HS-5 (cell line): ENCODE measurements at places on chromosomes 5 and 9.

DNA sequence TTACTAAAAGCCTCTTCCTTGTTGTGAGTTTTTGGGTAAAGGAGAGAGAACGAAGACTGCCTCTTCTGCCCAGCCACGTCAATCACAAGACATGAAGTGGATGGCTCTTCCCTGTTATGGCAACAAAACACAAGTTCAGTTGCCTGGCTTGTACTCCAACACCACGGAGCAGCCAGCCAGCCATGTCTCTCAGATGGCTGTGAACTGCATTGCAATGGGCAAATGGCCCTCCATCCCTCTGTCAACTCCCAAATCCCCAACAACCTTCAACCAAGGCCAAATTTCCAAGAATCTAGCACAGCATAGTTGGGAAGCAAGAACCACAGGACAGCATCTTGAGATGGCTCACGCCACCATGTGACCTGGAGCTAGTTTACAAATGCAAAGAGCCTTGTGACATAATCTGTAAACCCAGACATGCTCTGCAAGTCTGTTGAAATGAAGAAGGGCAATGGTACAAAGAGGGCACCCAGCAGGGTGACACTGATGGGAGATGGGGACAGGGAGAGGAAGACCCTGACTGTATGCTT is 53.9 kb downstream of the ZNF366 start:
- DNase-seq: no peak

GRCh38 chr9:980640-981039 is 4.2 kb downstream of the DMRT3 start:
- no peak for DNase-seq

- DNase-seq: no peak
Measured at GRCh38 chr5:84251503-84251902, 133.2 kb downstream of the EDIL3 start.

DNA sequence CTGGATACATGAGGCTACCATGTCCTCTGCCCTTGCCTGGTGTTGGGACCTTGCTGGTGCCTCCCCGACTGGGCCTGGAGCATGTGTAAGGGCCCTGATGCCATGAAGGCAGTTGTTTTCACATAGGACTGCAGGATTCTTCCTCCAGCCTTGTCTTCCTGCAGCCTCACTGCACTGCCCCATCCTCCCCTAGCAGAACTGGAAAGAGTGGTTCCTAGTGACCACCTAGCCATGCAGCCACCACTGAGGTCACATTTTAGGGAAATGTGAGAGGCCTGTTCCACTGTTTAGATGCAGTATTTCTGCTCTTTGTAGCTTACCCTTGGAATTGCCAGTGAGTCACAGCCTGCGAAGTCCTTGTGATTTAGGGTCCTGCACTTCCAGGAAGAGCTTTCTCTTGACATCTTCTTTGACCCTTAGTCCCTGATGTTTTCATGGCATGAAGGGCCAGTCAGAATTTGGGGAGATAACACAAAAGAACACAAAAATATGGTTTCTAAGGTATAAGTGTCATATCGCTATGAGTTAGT is 24.2 kb upstream of the TNFAIP8 start:
- DNase-seq: no peak

- no peak for DNase-seq
Measured at GRCh38 chr5:62614355-62614754, 35.7 kb downstream of the LRRC70 start.

GRCh38 chr9:92480986-92481633 is 1.2 kb downstream of the ASPN start:
- no peak for DNase-seq

- DNase-seq: peak; percentile 94
Measured at GRCh38 chr5:10702040-10702629, 58.9 kb downstream of the DAP start.

GRCh38 chr5:10896016-10896415 is 135.0 kb upstream of the DAP start:
- DNase-seq: no peak

GRCh38 chr5:54529565-54529964 is 12.0 kb downstream of the SNX18 start:
- no peak for DNase-seq

DNA sequence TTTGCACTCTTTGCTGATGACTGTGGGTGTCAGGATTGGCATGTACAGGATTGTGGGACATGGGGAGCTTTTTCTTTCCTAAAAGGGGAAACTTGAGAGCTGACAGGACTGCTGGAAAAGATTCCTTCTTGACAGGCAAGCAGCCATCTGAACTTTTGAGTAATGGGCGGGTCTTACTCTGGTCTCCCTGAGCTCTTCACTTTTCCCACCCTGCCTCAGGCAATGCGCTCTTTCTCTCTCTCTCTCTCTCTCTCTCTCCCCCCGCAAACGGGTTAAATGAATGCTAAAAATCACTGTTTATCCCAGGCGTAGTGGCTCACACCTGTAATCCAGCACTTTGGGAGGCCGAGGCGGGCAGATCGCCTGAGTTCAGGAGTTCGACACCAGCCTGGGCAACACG is 37.1 kb upstream of the F2RL1 start:
- no peak for DNase-seq

DNA sequence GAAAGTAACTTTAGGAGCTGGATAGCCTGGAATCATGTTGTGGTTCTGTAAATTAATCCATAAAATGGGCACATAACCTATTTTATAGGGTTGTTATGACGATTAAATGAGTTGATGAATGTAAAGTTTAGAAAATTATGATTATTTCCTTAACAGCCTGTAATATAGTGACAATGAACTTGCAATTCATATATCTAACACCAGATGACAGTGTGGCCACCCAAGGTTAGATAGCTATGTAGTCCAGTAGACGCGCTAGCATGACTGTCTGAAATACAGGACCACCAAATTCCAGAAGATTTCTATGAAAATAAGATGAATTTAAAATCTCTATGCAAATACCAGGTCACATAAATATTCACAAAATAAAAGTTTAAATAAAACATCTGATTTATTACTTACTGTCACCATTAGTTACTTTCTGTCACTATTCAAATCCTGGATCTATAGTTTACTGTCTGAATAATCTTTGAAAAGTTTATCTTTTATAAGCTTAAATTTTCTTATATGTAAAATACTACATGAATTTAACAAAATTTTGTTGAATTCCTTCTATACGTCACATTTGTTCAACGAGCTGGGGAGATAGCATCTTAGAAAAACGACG is 26.1 kb upstream of the MACIR start:
- DNase-seq: no peak

- no peak for DNase-seq
Measured at GRCh38 chr5:9474219-9475002, 71.5 kb downstream of the SEMA5A start.

GRCh38 chr5:109485030-109485429 is 75.3 kb upstream of the PJA2 start:
- no peak for DNase-seq

GRCh38 chr9:114051281-114051680 is 26.8 kb downstream of the AMBP start:
- DNase-seq: no peak

- DNase-seq: no peak
Measured at GRCh38 chr5:161373345-161373707, 173.2 kb downstream of the GABRB2 start.

GRCh38 chr5:38607930-38608564 is 51.6 kb upstream of the LIFR start:
- no peak for DNase-seq

GRCh38 chr5:37319037-37319782 is 51.7 kb downstream of the NUP155 start:
- no peak for DNase-seq

- DNase-seq: no peak
Measured at GRCh38 chr9:95005278-95006143, 279.0 kb downstream of the AOPEP start.

DNA sequence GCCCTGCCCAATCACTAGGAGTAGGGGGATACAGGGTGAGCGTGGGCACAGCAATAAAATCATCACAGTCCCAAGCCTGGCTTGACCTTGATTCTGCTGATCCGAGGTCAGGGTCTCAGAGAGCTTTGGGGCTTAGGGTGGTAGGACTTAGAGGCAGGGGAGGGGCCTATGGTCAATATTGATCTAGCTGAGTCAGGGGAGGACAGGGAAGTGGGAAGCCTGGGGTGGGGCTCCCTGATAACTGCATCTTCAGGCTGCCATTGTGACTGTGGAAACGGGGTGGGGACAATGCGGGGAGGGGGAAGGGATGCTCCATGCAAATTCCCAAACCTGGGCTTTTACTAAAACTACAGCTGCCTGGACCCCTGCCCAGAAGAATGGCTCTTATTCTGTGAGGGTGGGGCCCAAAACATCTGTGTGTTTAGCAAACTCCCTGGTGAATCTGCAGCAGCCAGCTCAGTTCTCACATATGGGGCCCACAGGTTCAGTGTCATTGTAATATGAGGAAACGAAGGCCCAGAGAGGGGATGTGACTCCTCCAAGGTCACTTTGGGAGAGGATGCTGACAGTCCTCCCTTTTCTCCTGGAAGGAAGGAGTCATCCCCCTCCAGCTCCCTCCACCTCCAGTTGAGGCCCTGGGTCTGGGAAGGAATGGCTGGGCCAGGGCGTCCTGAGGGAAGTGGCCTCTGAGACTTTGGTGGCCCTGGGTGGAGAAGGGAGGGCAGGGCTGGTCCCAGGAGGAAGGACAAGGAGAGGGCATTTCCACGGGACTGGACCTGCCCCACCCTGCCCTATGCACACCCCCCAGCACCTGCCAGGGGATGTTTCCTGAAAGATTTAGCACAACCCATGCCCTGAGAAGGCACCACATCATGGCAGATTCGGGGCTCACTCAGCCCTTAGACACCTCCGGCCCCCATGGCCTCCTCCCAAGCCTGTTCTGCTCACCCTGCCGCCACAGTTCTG is 26.4 kb downstream of the SLC6A7 start:
- no peak for DNase-seq

DNA sequence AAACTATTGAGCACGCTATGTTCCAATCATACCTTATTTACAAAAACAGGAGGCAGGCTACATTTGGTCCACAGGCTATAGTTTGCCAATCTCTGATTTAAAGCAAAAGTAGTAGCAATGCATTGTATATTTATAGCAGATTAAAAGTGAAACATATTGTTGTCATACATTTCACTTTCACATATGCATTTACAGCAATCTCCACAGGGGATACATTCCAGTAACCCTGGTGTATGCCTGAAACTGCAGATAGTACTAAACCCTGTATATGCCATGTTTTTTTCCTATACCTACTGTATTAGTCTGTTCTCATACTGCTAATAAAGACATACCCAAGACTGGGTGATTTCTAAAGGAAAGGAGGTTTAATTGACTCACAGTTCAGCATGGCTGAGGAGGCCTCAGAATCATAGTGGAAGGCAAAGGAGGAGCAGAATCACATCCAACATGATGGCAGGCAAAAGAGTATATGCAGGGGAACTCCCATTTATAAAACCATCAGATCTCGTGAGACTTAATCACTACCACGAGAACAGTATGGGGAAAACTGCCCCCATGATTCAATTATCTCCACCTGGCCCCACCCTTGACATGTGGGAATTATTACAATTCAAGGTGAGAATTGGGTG is 5.9 kb upstream of the CSF1R start:
- DNase-seq: no peak

DNA sequence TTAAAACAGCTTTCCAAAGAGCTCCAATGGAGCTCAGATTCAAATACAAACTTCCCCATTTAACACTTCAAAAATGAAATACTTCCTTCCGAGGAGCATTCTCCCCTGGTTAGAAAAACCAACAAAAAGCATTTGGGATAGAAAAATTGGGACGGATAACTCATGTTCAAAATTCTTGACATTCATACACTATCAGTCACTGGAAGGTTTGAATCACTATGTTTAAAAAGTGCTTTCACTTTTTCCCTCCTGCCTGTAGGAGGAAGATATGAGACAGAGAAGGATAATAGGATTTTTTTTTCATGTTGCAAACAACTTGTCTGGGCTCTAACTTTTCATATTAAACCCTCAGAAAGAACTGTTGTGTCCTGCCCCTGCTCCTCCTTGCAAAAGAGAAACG is 412.0 kb downstream of the ACTL7B start:
- DNase-seq: peak; percentile 82

DNA sequence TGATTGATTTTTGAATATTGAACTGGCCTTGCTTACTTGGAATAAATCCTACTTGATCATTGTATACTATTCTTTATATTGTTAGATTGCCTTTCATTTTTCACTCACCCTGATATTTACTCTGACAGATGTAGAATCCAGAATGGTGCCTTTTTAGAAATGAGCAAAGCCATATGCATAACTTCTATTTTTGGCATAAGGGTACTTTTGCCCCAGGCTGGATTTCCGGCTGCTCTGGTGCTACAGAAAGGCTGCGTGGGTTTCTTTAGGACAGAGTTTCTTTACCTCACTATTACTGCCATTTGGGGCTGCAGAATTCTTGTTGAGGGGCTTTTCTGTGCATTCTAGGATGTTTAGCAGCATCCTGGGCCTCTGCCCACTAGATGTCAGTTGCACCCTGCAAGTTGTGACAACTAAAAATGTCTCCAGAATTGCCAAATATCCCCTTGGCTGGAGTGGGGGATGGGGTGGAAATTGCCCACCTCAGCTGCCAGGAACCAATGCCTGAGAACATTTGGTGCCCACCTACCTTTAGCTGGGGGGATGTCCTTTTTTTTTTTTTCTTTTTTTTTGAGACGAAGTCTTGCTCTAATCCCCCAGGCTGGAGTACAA is 50.1 kb downstream of the SLC36A1 start:
- no peak for DNase-seq

DNA sequence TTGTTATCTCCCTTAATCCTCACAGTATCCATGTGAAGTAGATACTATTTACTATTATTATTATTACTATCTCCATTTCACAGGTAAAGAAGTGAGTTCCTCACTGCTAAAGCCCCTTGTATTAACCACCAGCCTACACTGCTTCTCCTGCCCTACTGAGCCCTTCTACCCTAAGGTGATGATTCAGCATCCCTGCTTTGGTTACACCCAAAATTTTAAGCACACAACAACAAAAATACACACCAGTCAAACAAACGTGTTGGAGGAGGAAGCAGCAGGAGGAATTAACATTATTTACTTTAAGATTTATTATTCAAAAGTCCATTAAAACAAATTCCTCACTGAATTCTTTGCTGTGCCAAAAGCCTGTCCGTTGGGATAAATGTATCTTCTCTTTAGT is 370.2 kb upstream of the BRINP1 start:
- no peak for DNase-seq

GRCh38 chr5:60891667-60892066 is 47.6 kb upstream of the ELOVL7 start:
- DNase-seq: no peak

- DNase-seq: no peak
Measured at GRCh38 chr5:138287246-138287645, 12.8 kb upstream of the GFRA3 start.

- no peak for DNase-seq
Measured at GRCh38 chr9:128728298-128728697, 4.4 kb upstream of the ZDHHC12 start.
